Thyroid gland (tissue), 4 donors: ENCODE measurements at places on chromosomes 3 and 15.
A peak's percentile ranks its signal among the peaks of the same experiment; 100 is the strongest.

DNA sequence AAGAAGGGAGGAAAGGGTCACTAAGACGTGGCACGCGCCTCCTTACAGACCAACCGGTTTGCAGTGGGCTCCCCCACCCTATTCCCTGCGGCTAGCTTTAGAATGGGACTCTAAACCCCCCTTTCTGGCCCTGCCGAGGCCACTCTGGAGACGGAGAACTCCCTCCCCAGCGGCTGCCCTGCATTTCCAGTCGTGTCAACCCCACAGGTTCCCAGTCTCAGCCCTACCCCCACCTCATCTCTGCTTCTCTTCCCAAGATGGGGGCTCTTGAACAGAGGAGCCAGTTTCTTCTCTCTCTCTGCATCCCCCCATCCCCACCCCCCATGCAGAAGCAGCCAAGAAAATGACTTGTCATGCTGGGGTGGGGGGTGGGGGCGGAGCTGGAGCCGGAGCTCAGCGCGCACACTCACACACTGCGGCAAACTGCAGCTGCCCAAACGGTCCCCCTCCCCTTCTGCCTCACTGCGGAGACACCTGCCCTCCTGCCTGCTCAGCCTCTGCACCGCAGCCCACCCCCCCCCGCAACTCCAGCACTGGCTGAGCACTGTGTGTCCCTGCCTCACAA is 871 bp downstream of the MAP1A start:
- peaks cover 21% of the 10 kb centered on the region for H3K4me1 ChIP-seq
- H3K36me3 ChIP-seq = peaks cover 6% of the 10 kb centered on the region
- H3K4me3 ChIP-seq = peak overlapping the region; percentile 3
- H3K27me3 ChIP-seq = no peaks in the 10 kb centered on the region
- H3K27ac ChIP-seq = peak overlapping the region; percentile 30

GRCh38 chr3:57942872-57943283 is 65.3 kb upstream of the FLNB start:
- peaks cover 34% of the 10 kb centered on the region for H3K4me1 ChIP-seq

GRCh38 chr3:182303169-182303568 is 490.1 kb upstream of the ATP11B start:
- H3K36me3 ChIP-seq = no peaks in the 10 kb centered on the region
- H3K27me3 ChIP-seq = no peaks in the 10 kb centered on the region
- H3K4me1 ChIP-seq = no peaks in the 10 kb centered on the region

GRCh38 chr3:42024591-42025351 is 62.9 kb upstream of the ULK4 start:
- peaks cover 56% of the 10 kb centered on the region for H3K4me1 ChIP-seq
- no peaks in the 10 kb centered on the region for H3K36me3 ChIP-seq
- H3K4me3 ChIP-seq = no peak overlapping the region
- H3K27ac ChIP-seq = peak overlapping the region; percentile 81
- DNase-seq = no peak
